Hindlimb muscle (tissue), 1 donor: ENCODE measurements at places on chromosomes 7 and 10. TPM values are rescaled to one million over a fixed set of nuclear protein-coding genes. Genes with fewer than 3 reads are reported as not detected.

The LRIT1 gene
- polyA plus RNA-seq: not detected

The FANK1 gene
- 0.56 TPM for polyA plus RNA-seq

DNA sequence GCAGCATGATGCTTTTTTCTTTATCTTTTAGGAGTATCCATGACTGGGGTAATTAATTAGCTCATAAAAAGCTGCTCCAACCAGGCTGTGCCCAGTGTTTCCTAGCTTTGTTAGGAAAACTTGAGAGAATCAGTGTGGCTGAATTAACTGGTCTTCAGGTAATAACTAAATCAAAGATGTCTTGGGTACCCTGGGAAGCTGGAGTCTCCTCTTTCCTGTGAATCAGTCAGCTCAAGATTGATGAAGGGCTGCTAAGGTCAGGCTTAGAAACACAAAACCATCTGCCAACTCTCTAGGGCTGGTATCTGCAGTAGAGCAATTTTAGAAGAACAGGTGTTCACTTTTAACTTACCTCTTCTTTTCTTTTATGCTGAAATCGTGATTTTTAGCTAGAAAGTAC, 21.4 kb upstream of the ATOH7 start:
- no peak for DNase-seq

DNA sequence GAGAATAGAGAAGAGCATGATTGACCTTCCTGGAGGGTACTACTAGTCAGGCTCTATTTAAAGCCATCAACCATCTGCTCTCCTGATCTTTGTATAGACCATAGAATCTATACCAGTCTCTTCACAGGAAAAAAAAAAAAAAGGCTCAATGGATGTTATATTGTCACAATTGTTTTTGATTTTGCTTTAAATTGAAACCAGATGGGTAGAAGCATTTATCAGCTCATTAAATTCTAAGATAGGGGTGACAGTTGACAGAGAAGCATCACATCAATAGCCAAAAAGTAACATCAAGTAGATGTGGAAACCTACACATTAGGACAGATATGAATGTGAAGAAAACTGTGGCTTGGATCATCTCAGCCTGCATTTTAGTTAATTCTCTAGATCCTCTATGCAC, 558.9 kb upstream of the MBL2 start:
- DNase-seq: no peak

The LIPM gene
- polyA plus RNA-seq: not detected

The MRLN gene
- polyA plus RNA-seq: 172 TPM

GRCh38 chr10:100886963-100887362, 25.8 kb upstream of the SLF2 start:
- DNase-seq: peak; percentile 85
